COLO829 (cell line): ENCODE measurements at places on chromosomes 2 and 18.

GRCh38 chr2:183134016-183134415, 9.8 kb downstream of the NUP35 start:
- no peak for DNase-seq

GRCh38 chr2:10457846-10458598, 9.9 kb upstream of the ODC1 start:
- no peak for DNase-seq

GRCh38 chr2:225735844-225736243, 336.3 kb downstream of the NYAP2 start:
- peak; percentile 81 for DNase-seq

DNA sequence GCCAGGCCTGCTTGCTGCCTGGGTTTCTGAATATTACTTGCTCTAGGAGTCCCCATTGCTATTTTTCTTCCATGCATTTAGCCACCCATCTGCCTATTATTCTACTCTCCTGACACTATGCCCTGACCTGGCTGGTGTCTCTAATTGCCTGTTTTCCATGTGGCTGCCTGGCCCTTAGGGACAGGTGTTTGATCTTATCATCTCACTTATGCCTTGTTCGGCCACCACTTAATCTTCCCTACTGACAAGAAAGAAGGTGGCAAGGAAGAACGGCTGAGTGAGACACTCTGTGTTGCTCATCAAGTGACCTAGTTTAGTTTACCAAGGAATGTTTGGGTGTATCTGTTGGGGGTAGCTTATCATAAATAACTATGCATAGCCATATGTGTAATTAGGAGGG, 50.4 kb upstream of the RAPH1 start:
- DNase-seq = no peak

DNA sequence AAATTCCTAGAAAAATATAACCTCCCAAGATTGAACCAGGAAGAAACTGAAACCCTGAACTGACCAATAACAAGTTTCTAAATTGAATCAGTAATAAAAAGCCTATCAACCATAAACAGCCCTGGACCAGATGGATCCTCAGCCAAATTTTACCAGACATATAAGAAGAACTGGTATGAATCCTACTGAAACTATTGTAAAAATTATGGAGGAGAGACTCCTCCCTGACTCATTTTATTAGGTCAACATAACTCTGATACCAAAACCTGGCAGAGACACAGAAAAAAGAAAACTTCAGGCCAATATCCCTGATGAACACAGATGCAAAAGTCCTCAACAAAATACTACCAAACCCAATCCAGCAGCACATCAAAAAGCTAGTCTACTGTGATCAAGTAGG, 11.3 kb downstream of the NT5C1B start:
- DNase-seq = no peak

DNA sequence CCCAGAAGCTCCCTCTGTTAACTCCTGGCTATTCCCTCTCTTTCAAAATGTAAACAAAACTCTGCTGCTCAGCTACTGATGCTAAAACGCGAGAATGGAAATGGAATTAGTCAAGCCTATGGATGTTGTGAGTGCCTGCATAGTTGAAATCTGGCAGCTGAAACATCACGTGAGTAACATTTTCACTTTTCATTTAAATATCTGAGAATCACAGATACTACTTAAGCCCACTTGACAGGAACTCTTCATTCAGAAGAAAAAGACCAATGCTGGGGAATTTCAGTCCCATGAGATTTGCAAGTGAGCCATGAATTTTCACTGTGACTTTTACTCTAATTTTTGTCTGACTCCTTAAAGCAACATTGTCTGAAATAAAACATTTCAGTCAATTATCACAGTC, 215.3 kb upstream of the SESTD1 start:
- DNase-seq = no peak

DNA sequence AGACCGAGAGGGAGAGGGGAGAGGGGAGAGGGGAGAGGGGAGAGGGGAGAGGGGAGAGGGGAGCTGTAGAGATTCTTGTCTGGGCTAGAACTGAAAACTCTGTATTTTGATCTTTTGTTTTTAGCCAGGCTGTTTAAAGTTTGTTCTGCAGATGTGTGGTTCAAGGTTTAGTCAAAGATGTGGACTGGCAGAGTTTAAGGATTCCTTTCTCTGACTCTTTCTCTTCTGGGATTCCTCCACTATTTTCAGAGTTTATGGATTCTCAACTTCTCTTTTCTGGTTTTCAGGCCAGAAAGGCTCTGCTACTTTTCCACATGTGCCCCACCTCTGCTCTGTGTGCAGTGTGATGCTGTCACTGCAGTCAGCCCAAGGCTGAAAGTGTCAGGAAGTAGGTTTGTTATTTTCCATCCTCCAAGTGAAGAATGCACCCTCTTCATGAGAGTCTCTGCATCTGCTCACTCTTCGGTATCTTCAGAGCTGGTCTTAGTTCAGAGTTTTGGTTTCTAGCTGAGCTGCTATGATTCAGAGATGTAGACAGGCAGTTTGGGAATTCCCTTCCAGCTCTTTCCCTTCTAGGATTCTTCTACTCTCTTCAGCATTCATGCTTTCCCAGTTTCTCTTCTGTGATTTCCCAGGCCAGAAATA, 130.9 kb upstream of the SMAD7 start:
- no peak for DNase-seq

- peak; percentile 51 for DNase-seq
These were observed 63.7 kb upstream of the ITGA4 start for GRCh38 chr2:181393472-181393871.

- DNase-seq = peak; percentile 76
These were observed 54.9 kb upstream of the MAP2 start for GRCh38 chr2:209368914-209369313.

DNA sequence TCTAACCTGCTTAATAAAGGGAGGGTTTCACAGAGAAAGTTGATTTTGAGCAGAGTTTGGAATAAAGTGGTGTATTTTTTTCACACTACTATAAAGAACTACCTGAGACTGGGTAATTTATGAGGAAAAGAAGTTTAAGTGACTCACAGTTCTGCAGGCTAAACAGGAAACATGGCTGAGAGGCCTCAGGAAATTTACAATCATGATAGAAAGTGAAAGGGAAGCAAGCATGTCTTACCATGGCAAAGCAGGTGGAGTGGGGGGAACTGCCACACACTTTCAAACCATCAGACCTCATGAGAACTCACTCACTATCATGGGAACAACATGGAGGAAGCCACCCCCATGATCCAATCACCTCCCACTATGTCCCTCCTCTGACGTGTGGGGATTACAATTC, 546.7 kb downstream of the EPHA4 start:
- DNase-seq = no peak

DNA sequence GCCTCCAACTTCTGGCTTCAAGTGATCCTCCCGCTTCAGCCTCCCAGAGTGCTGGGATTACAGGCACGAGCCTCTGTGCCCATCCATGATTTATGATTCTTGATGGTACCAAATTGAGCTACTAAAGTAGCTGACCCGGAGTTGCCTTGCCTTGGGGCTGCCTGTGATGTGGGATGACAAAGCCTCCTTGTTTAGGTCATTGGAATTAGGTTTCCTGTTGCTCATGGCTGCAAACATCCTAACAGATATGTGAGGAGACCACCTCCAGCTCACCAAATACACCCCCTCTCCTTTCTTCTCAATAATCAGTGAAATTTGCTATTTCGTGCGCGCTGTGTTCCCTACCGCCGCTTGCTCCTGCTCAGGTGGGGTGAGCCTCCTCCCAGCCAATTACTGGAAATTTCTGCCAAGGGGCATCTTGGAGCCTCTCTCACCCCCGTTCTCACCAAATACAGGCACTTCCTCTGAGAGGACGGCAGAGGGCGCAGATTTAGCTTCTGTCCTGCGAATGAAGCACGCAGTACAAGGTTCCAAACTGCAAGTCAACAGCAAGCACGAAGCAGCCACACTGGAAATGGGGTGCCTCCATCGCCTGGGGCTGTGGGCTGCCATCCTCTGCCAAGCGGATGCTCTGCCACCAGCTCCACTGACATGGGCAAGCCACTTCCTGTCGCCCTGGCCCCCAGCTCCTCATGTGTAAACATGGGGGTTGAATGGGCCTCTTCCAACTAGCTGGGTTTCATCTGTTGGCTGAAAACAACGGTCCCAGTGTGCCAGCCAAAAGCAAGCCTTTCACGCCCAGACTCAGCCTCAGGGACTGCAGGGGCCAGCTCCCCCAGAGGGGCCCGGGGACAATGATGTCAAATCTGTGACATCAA, 71.7 kb downstream of the NCAPH start:
- DNase-seq = peak; percentile 91

GRCh38 chr2:229927817-229928321, 5.6 kb downstream of the FBXO36 start:
- DNase-seq = no peak

GRCh38 chr2:232533944-232534710, 5.4 kb upstream of the CHRNG start:
- no peak for DNase-seq

DNA sequence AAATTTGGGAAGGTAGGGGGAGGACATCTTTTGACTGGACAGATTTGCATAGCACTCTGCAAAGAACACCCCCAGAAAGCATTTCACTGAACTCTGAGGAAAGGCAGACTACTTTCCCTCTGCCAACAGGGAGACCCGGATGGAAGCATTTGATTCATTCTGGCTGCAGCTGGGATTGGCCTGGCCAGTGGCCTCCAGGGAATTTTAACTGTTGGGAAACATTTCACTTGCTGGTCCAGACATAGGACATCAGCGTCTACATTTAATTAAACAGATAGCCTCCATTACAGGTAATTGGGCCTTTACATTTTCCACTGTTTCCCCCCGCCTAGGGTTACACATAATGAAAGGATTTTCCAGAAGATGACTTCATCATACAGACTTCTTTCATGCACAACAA, 92.8 kb downstream of the MARCHF4 start:
- no peak for DNase-seq

GRCh38 chr18:56270671-56271250, 367.6 kb downstream of the TXNL1 start:
- DNase-seq = no peak

- no peak for DNase-seq
These were observed 68.7 kb downstream of the NBEAL1 start for GRCh38 chr2:203083328-203083727.

DNA sequence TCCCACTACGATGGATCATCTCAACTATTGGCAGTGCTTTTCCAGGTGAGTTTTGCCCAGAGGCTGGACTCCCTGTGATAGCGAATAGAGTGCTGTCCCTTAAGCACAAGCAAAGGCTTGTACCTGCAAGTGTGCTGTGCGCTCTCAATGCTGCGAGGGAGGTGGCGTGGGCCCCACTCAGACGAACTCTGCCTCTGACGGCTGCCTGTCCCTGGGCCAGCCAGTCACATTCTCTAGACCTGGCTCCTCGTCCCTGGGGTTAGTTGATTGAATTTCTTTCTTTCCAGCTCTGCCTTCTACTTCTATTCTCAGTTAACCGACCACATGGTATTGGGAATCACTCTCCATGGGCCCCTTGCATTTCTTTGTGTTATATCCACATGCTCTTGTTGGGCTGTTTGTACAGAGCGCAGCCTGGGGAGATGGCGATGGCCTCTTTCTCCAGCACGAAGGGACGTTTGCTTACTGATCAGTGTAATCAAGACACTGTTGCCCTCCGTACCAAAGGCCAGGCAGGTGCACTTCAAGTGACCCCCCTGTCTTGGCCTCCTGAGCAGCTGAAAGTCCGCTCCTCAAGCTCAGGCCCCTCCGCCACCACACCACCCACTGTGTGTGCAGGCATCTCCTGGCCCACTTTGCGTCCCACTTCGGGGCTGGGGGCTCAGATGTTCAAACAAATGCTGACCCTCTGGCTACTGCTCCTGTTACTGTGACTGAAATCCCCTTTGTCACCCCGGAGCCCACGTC, 151.3 kb downstream of the ZNF236 start:
- no peak for DNase-seq

- no peak for DNase-seq
These were observed 346.0 kb downstream of the ALK start for GRCh38 chr2:29575370-29575890.

DNA sequence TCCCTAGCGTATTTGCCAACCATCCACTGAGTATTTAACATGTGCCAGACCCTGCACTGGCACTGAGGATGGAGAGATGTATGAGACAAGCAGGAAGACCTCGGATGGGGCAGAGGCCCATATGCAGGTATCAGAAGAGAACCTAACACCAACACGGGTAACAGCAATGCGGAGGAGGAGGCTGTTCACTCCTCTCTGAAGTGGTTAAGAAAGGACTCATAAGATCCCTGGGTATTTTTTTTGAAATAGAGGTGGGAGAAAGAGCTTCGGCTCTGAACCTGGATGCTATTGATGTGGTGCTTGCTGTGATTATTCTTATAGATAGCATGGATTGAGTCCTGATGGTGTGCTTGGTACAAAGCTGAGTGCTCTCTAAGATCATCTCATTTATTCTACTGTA, 418.3 kb downstream of the LPIN1 start:
- DNase-seq = no peak

- DNase-seq = peak; percentile 76
These were observed 60.4 kb downstream of the ATOH8 start for GRCh38 chr2:85813982-85814801.
